ENCODE measurements at places on chromosomes 4 and X. TPM values are rescaled to one million over a fixed set of nuclear protein-coding genes. Genes with fewer than 3 reads are reported as not detected.

DNA sequence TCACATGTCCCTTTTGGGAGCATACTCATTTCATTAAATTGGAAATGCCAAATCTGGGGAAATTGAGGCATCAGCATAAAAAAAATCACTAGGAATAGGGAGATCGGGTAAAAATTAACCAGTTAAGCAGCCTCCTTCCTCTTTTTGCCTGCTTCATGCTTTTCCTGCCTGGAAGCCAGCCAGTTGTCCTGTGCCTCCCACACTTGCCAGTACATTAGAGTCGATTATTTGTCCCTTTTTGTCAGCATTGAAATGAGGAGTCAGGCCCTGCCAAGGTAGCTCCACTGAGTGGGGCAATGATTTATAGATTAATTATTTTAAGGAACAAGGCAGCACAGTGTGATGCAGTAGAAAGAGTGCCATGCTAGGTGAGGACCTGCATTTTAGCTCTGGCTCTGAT lies 55.3 kb downstream of the SH2D1A start:
- H3K4me3 ChIP-seq: no peak overlapping the region
- no peak for DNase-seq
- no peak overlapping the region for H3K27ac ChIP-seq
- H3K36me3 ChIP-seq: no peaks in the 10 kb centered on the region
- H3K27me3 ChIP-seq: no peaks in the 10 kb centered on the region

DNA sequence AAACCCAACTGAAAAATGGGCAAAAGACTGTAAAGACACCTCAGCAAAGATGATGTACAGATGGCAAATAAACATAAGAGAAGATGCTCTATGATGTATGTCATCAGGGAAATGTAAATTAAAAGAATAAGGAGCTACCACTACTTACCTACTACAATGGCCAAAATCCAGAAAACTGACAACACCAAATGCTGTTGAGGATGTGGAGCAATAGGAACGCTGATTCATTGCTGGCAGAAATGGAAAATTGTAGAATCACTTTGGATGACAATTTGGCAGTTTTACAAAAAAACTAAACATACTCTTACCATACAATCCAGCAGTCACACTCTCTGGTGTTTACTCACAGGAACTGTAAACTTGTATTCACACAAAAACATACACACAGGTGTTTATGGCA lies 222.3 kb upstream of the LDB2 start:
- H3K27ac ChIP-seq: no peak overlapping the region
- no peak for DNase-seq
- no peaks in the 10 kb centered on the region for H3K27me3 ChIP-seq
- H3K4me3 ChIP-seq: no peak overlapping the region
- H3K4me1 ChIP-seq: no peaks in the 10 kb centered on the region

- no peaks in the 10 kb centered on the region for H3K4me1 ChIP-seq
- no peak overlapping the region for H3K27ac ChIP-seq
- H3K4me3 ChIP-seq: no peak overlapping the region
- no peaks in the 10 kb centered on the region for H3K36me3 ChIP-seq
Observed at GRCh38 chrX:56462389-56462788, 101.0 kb upstream of the UBQLN2 start.

The CT47B1 gene
- total RNA-seq: not detected

The FHDC1 gene
- total RNA-seq: 0.36 TPM
